CD4-positive, alpha-beta T cell treated with Interferon gamma for 1 hour (primary cell): ENCODE measurements at places on chromosomes 16 and 17.

- peak; percentile 82 for DNase-seq
Measured at GRCh38 chr16:11639925-11640899, 28.0 kb upstream of the SNN start.

DNA sequence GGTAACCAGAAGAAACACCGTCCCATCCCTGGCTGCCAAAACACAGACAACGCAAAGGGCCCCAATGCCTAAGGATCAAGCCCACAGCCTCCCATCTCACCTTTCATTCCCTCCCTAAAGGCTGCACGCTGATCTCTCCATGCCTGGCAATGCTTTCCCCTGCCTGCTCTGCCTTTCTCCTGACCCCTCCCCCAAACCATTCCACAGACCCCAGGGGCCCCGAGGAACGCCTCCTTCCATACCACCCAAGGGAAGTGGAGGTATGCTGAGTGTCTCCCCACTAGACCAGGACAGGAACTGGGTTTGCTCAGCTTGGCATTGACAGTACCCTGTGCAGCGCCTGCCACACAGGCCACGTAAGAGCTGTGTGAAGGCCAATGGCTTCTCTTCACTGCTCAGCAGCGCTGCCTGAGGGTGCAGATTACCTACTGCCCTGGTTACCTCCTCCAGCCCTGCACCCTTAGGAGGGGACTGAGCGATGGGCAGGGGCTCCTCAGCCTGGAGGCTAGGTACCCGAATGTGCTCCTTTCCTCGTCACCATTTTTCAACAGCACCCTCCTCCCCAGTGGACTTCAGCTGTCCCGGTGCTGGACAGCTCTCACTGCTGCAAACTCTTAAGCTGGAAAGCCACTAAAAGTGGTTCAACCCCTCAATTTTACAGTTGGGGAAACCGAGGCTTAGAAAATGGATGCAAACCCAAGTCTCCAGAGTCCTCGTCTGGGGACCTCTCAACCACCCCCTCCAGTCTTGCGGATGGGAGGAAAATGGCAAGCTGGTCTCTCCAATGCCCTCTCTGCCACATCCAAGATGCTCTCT is 45.0 kb downstream of the SRCIN1 start:
- DNase-seq = no peak

DNA sequence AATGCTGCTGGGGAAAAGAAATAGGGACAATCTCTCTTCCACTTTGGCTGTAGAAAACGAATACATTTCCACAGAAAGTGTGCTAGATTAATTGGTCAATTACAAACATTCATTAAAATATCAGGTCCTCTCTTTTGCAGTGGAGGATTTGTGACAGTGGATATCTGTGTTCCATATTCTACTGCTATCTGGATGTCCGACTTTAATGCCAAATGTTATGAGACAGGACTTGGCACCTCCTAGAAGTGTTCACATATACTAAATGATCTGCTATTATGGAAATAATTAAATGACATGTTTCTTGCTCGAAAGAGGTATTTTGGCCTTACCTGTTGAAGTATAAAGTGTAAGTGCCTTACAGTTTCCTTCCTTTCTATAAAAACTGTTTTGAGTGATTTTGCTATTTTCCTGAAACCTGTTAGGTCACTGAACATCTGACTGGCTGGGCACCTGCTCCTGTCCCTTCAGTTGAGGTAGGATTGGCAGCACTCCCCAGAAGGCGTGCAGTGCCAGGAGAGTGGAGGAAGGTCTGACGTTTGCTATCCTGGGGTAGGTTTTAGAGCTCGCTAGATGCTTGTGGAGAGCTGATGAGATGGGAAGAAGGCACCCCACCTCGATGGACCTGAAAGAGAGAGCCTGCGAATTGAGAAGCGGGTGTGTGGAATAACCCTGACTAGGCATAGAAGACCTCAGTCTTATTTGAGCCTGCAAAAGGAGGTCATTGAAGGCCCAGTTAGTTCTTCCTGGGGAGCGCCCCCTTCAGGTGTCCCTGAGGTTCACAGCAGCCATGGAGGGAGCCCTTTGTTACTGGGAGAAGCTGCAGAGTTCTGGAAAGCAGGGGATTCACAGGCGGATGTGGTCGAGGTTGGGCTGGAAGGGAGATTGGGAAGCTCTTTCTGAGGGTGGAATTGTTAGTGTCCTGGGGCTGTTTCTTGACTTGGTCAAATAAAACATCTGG is 159.4 kb upstream of the ZNF267 start:
- DNase-seq = no peak

DNA sequence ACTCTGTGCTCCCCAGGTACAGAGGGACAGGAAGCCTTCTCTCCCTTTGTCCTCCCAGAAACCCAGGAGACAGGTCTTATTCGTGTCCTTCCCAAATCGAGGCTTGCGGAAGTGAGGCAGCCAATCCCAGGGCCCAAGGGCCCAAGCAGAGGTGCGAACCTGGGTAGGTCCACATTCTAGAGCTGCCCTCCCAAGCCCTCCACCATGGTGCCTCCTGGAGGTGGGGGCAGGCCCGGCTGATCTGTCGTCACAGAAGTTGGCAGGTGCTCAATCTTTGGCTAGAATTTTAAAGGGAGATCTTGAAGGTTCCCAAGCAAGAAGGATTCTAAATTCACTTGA is 21.5 kb downstream of the MRC2 start:
- no peak for DNase-seq

DNA sequence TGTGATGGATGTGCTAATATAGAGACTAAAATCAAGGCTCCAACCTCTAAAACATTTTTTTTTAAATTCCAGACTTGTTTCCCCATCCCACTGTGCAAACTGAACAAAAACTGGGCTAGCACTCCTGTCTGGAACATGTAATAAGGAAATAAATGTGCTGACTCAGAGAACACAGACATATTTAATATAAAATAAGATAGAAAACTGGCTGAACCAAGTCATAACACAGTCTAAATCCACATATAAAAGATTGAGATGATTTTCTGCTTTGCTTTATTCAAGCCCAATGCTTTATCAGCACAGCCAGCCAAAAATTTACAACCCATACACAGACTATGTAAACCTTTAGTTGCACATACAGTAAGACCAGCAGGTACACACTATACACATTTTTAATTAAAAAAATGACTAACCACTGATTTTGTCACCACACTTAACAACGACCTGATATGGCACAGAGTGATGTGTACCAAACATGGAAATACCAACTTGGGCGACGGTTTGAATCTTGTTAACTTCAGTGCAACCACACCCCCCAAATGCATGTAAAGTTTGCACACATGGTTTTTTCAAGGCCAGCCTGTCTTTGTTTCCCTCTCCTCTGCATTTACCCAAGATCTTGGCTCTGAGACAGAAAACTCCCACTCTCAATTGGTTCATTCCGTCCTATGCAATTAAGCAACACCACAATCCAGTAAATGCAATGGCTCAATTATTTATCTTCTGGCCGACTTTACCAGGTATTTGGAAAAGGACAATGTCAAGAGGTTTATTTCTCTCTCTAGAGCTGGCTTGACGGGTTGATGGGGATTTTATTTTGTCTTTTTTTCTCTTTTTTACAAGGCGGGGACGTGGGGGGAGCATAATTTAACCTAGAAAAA is 1.2 kb downstream of the STAT3 start:
- no peak for DNase-seq

DNA sequence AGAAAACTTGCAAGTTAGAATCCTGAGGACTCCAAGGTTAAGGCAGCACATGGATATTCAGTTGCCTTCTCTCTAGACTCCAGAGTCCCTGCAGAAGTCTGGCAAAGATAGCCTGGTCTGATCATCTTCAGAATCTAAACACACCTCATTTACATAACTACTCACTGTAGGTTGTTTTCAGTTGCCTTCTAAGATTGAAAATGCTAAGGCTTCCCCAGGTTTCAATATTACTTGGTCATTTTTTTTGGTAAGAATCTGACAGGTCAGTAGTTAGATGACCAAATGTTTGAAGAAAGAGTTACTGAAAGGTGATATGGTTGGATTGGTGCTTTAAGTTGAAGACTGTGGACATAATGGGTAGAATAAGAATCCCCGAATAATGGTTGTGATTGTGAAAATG is 205.4 kb upstream of the KCNJ16 start:
- no peak for DNase-seq

DNA sequence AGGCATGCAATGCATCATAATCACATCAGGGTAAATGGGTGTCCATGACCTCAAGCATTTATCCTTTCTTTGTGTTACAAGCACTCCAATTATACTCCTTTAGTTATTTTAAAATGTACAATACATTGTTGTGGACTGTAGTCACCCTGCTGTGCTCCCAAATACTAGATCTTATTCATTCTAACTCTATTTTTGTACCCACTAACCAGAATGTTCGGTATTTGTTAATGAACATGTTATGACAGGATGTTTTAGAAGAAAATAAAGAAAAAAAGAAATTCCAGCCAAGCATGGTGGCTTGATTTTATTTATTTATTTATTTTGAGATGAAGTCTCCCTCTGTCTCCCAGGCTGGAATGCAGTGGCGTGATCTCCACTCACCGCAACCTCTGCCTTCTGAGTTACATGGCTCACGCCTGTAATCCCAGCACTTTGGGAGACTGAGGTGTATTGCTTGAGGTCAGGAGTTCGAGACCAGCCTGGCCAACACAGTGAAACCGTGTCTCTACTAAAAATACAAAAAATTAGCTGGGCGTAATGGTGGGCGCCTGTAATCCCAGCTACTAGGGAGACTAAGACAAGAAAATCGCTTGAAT is 1.8 kb upstream of the NDE1 start:
- no peak for DNase-seq

GRCh38 chr16:22912654-22913053 is 98.7 kb downstream of the HS3ST2 start:
- DNase-seq = no peak

- DNase-seq = no peak
Measured at GRCh38 chr16:65964752-65965151, 401.7 kb upstream of the CDH5 start.

DNA sequence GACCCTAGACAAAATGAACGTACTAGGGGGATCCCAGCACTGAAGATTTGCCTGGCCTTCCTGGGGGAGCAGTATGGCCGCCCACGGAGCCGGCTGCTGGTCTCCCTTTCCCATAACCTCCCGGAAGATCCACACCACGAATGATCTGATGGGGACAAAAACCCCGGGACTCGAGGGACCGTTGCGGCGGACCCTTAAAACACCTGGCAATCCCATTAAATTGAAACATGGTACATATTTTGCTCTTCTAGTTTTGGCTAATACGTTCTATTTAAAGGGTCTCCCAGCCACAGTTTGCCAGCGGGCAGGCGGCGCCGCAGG is 45.2 kb upstream of the LCMT1 start:
- DNase-seq = no peak

DNA sequence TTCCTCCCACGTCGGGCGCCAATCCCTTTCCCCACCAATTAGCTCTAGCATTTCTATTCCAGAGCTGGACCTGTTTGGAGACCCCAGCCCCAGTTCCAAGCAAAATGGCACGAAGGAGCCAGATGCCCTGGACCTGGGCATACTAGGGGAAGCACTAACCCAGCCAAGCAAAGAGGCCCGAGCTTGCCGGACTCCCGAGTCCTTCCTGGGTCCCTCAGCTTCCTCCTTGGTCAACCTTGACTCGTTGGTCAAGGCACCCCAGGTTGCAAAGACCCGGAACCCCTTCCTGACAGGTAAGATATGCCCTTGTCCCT is 5.6 kb upstream of the SPATA20 start:
- no peak for DNase-seq

DNA sequence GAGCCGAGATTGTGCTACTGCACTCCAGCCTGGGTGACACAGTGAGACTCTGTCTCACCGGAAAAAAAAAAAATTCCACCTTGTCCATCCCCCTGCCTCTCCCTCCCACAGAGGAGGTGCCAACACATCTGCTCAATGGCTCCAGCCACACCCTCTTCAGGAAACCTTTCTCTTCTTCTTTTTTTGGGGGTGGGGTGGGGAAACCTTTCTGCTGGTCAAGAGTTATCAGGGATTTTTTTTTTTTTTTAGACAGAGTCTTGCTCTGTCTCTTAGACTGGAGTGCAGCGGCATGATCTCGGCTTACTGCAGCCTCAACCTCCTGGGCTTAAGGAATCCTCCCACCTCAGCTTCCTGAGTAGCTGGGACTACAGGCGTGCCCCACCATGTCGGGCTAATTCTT is 18.7 kb downstream of the TNS4 start:
- DNase-seq = no peak

GRCh38 chr17:47685556-47686275 is 8.2 kb upstream of the TBKBP1 start:
- no peak for DNase-seq

- no peak for DNase-seq
Measured at GRCh38 chr16:66871840-66872239, 8.5 kb upstream of the PDP2 start.

DNA sequence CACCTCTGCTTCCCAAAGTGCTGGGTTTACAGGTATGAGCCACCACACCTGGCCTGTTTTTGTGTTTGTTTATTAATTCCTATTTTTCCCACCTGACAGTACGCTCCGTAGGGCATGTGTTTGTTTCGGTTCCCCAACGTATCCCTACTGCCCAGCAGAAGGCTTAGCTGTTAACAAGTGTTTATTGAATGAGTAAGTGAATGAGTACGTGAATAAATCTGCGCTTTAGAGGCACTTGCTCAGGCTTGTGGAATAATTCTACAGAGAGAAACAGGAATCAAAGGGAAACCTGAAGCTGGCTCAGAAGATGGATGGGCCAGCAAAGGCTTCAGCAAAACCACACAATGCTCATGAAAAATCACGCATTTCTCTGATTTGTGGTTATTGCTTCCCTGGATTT is 647.9 kb downstream of the MAF start:
- no peak for DNase-seq

DNA sequence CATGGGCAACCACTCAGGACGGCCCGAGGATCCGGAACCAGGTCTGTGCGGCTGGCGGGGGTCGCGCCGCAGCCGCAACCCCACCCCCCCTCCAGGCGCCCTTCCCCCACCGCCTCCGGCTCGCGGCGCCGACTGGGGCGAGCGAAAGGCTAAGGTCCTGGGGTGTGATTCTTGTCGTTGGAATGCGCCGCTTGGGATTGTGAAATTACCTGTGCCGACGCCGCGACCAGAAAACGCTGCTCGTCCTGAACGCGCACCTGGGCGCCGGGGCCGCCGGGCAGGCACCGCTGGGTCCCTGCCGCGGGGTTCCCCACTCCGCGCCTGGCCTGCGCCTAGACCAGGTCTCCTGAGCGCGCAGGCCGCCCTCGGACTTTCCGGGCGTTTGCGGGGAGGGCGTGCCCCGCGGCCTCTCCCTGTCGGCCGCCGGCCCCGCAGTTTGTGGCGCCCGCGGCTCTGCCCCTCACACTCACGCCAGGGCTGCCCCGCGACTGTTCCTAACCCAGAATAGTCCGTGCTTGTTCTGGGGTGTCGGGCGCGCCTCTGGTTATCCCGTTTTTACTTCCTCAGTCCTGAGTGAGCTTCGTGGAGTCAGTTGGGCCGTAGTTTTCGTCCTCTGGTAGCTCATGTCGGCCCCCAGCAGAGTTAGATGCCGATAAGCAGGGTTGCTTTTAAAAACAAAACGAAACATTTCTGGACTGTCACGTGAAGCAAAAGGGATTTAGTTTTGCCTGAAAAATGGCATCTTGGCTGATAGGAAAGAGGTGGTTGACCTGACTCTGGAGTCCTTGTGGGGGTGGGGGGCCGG is 147.2 kb downstream of the SPECC1 start:
- DNase-seq = peak; percentile 2

- DNase-seq = no peak
Measured at GRCh38 chr16:49581630-49582298, 208.2 kb downstream of the C16orf78 start.

GRCh38 chr16:85202631-85203461 is 90.6 kb upstream of the CIBAR2 start:
- no peak for DNase-seq
